ENCODE measurements at places on chromosomes 2 and 18.

DNA sequence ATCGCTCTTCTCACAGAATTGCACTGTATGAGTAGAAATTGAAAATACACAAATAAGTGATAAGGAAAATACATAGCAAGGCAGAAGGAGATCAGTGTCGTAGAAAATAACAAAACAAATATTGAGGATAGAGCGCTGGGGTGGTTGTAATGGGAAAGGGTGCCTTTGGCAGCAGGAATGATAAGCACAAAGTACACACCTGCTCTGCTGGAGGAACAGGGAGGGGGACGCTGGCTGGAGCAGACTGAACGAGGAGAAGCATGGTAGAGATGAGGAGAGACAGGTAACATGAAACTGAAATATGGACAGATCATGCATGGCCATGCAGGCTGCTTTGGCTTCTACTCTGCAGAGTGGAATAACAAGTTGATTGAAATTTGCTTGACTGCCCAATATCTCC is 181.2 kb upstream of the FSHR start:
- DNase-seq = no peak

DNA sequence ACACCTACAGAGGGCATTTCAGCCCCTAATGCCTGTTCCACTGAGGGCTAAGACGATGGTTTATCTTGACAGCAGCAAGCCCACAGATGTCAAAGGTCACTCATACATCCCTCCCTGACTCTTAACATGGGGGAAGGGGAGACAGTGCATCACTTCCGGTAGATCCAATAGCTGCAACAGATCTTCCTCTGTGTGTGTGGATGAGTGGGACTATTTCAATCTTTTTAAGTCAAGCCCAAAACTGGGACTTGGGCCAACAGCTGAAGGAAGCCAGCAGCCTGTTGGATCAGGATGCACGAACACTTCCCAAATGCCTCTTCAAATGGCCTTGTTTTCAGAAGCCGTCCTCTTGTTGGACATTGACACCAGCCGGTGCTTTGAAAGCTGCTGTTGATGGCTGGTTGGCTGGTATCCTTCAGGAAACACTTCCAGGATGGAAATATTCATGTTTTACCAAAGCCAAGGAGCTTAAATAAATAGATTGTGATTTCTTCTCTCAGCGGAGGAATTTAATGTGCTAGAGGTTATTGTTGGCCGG is 59.2 kb downstream of the IL1R2 start:
- DNase-seq = peak; percentile 100

- no peak for DNase-seq
These were observed 52.7 kb upstream of the TMEM17 start for GRCh38 chr2:62558743-62559142.

- no peak for DNase-seq
These were observed 3.7 kb upstream of the HTR2B start for GRCh38 chr2:231128541-231128940.

DNA sequence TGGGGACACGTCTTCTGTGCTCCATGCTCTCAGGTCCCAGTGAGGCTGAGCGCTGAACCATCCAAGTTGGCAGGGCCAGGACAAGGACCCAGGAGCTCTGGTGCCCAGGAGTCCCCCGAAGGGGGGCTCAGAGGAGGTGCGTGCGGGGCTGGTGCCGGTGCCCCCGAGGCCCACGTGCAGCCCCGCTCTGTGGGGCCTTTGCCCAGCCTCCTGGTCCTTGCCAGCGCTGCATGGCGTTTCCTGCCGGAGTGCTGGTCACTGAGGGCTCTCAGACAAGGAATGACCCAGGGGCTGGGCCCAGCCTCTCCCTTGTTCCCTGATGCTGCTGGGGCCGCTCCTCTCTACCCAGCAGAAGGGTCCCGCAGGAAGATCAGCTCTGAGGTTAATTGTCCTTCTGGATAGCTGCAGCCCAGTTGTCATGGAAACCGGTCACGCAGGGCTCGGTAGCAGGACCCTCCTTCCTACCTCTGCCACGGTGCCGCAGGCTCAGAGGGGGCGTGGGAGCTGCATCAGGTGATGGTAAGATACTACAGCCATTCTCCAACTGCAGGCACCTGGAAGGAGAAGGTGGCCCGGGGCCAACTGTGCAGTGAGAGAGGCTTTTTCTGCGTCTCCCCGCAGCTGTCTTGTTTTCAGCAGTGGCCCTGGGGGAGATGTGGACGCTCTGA is 64.5 kb downstream of the RRM2 start:
- no peak for DNase-seq

All from lung (tissue), 17 donors.